ENCODE measurements at places on chromosomes 11 and 22.

DNA sequence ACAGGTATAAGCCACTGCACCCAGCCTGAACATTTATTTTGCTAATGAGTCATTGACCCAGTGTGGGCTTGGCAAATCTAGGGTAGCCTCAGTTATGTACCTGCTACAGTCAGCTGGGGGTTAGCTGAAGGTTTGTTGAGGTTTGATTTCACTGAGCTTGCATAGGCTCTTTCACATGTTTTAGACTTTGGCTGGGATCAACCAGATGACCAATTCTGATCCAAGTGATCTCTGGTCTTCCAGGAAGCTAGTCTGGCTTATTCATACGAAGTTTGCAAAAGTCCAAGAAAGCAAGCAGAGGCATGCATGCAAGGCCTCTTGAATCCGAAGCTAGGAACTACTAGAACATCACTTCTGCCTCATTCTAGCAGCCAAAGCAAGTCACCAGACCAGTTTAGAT, 21.0 kb downstream of the SERPING1 start:
- DNase-seq: no peak

- DNase-seq: peak; percentile 16
These were observed 20.3 kb downstream of the FAM118B start for GRCh38 chr11:126231725-126232459.

- DNase-seq: no peak
These were observed 163.7 kb upstream of the DDI1 start for GRCh38 chr11:103872748-103873147.

DNA sequence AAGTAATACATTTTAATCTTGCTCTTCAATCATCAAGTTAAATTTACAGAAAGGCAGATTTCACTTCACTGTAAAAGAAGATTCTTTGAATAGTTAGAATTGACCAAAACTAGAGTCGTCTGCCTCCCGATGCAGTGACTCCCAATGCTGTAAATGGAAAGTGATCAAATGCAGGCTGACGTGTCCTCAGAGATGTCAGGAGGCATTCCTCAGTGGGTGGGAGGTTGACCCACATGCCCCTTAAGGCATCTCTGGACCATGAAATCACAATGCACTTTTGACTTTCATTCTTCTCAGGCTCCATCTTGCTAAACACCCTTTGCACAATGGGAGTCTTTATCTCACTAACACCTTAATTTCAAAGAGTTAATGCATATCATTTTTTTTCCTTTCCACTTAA, 19.0 kb upstream of the CECR2 start:
- DNase-seq: no peak

DNA sequence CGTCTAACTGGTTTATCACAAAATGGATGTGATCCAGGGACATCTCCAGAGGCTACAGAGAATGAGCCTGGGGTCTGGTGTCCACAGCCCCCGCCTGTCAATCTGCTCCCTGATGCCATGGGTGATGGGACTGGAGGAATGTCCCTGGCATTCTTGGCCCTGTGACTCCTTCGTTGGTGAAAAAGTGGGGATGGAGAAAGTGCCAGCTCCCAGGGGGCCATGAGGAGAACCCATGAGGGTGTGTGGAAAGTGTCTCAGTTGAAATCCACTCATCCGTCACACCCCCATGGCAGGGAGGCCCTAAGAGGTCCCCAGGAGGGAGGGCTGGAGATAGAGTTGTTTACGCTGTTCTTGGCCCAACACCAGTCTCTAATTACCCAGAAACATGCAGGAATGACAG, 322.0 kb downstream of the CTTN start:
- no peak for DNase-seq

GRCh38 chr22:37525073-37525745, 6.0 kb upstream of the CARD10 start:
- DNase-seq: no peak

GRCh38 chr22:25542191-25542590, 22.3 kb upstream of the GRK3 start:
- DNase-seq: no peak

DNA sequence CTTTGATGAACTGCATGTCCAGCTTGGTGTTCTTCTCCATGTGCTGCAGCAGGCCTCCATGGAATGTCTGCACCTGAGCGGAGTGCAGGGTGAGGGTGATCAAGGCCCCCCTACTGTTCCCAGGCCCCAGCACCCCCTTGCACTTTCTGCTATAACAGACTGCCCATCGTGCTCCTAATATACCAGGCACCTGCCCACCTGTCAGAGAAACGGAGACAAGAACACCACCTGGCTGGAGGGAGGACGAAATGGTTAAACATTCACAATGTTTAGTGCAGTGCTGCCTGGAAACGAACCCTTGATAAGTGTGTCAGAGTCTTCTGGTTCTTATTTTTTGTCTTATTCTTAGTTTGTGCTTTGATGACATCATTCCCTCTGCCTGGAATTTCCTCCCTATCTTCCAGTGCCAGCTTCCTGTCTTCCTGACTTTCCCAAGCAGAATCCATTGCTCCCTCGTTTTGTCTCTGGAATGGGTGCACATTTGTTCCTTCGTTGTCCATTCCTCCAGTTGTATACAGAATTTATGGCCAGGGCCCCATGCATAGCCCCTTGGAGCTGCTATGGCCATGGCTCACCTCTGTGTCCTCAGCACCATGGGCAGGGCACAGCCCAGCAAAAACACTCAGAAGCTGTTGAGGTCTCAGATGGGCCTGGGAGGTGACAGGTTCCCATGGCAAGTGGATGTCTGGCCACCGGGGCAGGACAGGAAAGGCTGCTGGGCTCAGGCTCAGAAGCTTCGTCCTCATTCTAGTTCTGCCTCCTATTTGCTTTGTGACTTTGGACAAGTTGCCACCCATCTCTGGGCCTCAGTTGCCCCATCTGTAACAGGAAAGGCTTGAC, 11.9 kb downstream of the BAIAP2L2 start:
- no peak for DNase-seq

DNA sequence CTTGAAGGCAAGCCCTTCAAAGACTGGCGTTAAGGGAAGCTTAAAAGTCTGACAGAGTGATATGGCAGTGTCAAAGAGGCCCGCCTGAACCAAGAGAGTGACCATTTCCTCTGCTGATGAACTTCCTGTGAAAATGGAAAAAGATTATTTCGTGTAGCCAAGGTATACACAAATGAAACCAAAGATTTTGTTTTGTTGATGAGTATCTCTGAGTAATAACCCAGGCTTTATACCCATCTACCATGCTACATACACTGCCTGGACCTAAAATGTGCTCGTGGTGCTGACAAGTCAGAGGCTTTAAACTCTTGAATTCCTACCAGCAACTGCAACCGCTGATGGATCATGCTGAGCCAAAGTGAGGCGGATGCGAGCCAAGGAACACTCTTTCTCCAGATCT, 21.0 kb upstream of the FNBP4 start:
- DNase-seq: no peak

GRCh38 chr11:126564566-126564965, 209.1 kb downstream of the ST3GAL4 start:
- DNase-seq: no peak

- DNase-seq: no peak
These were observed 13.0 kb downstream of the LIF start for GRCh38 chr22:30233582-30233981.

DNA sequence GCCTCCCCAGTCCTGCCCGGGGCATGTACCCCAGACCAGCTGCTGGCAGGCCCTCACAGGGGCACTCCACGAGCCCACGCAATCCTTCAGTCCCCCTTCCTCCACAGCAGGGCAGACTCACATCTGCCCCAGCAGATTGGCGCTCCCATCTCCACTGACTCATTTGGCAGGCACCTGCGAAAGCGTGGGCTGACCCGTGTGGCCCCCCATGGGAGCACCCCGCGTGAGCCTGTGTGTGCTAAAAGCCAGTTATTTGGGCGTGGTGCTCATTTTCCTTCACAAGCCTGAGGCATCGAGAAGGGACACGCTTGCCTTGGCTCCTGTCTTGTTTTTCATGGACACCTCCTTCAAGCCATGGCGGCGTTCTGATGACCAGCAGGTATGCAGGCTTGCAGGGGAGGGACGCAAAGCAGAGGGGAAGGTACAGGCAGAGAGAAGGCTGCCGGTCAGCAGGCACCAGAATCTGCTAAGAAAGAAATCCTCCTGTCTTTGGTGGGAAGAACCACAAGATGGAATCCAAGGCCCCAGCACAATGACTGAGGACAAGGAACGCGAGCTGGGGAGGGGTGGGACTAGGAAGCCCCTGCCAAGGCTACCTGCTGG, 8.6 kb downstream of the NECTIN1 start:
- DNase-seq: no peak

DNA sequence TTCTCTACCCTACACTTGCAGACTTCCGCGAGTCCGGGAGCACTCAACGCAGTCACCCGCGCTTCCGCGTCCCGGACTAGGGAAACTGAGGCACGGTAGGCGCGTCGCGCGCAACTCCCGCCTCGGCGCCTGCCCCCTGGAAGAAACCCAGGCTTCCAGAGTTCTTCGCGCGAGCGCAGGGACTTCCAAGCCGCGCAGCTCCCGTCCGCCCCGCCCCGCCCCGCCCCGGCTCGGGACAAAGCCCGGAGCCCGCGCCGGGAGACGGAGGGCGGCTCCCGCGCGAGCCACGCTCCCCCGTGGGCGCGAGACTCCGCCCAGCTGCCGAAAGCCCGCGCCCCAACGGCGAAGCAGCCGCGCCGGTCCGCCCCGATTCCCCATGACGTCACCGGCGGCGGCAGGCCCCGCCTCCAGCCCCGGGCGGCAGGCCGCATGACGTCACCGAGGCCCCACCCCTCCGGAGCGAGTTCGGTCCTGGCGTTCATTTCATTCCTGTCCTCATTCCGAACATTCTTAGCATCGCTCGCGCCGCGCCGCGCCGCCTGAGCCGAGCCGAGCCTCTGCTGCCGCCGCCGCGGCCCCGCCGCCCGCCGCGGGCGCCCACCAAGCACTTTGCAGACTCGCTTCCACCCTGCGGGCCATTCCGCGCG, at the start of gene TEAD1:
TEAD1 (plus strand) TSS at position 498 of the 647 bp plus-strand sequence.
- DNase-seq: peak; percentile 92

- peak; percentile 82 for DNase-seq
These were observed 130.7 kb downstream of the SNX19 start for GRCh38 chr11:130785380-130786116.

- DNase-seq: peak; percentile 86
These were observed 5.9 kb downstream of the CENPM start for GRCh38 chr22:41940832-41941765.

GRCh38 chr11:64021757-64022093, 14.0 kb upstream of the FLRT1 start:
- DNase-seq: no peak

DNA sequence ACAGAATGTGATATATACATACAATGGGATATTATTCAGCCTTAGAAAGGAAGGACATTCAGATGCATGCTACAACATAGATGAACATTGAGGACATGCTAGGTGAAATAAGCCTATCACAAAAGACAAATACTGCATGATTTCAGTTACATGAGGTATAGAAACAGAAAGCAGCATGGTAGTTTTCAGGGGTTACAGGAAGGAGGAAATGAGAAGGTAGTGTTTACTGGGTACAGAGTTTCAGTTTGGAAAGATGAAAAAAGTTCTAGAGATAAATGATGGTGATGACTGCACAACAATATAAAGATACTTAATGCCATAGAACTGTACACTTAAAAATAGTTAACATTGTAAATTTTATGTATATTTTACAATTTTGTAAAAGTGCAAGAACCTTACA, 266.7 kb upstream of the C11orf87 start:
- no peak for DNase-seq

- no peak for DNase-seq
These were observed 104.4 kb upstream of the PARVA start for GRCh38 chr11:12272821-12273617.

GRCh38 chr11:64893194-64894069, 15.0 kb upstream of the EHD1 start:
- no peak for DNase-seq

DNA sequence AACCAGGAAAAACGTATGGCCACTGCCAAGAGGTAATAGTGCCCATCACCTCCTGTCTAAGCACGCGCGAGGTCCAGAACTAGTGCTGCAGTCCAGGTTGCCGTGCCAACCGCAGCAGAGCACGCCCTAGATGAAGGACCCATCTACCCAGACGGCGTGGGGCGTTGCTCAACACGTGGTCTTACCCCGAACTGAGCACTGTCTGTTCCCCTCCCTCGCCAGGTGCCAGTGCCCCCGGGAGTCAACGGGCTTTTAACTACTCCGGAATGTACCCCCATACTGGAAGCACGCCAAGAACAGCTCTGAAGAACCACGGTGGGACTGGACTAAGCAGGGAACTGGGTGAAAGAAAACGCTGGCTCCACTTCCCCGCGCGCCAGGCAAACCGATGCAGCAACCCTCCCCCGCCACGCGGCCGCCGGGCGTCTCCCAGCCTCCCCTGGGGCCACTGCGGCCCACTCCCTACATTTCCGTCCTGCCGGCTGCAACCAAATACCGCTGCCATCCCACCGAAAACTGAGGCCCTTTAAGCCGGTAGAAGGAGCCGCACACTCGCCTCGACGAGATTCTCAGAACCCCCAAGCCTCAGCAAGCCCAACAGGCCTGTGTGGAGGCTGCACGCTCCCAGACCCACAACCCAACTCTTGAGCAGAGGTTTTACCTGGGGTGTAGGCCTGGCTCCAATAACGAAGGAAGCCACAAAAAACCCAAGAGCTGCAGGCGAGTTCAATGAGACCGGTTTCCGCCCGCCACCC, at the start of gene HSPA8:
HSPA8 (minus strand) TSS at position 734 of the 755 bp plus-strand sequence. CDS start 812 bp downstream, outside the sequence.
- peak; percentile 66 for DNase-seq

All from fibroblast of the conjunctiva (primary cell).